AG04449 (cell line): ENCODE measurements at places on chromosomes 5 and 9.

DNA sequence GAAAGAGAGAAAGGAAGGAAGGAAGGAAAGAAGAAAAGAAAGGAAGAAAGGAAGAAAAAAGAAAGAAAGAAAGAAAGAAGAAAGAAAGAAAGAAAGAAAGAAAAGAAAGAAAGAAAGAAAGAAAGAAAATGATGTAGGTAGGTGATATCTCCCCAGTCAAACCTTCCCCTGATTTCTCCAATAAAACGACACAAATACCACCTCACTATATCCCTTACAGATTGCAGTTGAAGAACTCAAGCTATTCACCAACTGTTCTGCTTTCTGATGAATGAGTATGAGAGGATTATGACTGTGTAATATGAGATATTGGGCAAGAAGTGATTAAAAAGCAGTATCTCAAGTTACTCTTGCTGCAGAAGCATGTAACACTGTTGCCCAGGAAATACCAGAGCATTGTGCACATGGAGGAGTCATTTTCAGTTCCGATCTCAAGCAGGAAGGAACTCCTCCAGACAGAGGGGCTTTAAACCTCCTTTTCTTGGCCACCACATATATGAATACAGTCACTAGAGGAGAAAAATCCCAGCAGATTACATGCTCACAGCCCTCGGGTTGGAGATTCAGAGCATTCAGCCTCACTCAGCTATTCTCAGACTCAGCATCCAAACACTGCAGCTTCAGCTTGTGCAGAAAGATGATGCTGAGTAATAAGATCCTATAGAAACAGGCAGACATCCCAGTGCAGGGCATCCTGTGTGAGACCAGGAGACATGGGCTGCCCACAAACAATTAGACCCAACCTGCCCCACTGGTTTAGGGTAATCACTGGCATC, 61.4 kb downstream of the UGCG start:
- peak; percentile 99 for DNase-seq

DNA sequence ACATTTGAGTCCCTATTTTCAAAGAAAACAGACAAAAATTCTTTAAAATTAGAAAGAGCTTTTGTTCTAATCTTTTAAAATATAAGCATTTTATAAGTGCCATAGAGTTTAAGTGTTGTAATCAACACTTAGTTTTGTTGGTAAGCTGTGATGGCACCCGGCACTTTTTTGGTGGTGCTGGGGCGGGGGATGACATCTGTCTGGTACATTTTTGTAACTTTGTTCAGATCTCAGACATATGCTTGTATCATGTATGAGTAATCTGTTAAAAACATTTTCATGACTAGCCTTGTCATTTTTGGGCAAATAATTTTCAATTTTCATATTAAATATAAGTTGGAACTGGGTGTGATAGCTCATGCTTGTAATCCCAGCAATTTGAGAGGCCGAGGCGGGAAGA, 51.7 kb downstream of the UBAP1 start:
- DNase-seq = no peak

DNA sequence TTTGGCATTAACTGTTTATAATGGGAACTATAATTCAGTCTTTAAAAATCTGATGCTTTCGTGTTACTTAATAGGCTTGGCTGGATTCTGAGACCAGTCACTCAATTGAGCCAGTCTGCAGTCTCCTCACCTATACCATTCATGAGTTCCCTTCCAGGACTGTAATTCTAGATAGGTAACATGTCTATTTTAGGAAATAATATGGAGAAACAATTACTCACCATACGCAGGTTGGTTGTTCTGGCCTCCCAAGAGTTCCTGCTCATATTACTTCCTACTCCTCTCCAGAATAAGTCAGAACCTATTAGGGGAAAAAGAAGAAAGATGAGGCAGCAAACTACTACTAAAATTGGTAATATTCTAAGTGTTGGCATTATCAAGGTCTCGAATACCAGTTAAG, 4.5 kb upstream of the IARS1 start:
- no peak for DNase-seq

DNA sequence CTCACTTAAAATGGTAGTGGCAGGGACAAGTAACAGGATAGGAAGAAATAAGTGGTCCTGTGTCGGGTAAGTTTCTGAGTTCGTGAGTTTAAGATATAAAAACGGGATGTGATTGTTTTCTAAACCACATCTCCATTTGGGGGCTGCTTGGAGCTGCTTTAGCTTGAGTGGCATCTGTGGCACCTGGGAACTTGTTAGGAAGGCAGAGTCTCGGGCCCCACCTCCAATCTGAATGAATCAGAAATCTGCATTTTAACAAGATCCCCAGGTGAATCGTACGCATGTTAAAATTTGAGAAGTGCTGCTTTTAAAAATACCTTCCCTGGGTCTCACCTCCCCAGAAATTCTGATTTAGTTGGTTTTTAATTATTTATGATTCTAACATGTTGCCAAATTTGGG, 78.1 kb downstream of the CDH6 start:
- DNase-seq = no peak

GRCh38 chr5:161078793-161079192, 226.8 kb upstream of the ATP10B start:
- DNase-seq = no peak

DNA sequence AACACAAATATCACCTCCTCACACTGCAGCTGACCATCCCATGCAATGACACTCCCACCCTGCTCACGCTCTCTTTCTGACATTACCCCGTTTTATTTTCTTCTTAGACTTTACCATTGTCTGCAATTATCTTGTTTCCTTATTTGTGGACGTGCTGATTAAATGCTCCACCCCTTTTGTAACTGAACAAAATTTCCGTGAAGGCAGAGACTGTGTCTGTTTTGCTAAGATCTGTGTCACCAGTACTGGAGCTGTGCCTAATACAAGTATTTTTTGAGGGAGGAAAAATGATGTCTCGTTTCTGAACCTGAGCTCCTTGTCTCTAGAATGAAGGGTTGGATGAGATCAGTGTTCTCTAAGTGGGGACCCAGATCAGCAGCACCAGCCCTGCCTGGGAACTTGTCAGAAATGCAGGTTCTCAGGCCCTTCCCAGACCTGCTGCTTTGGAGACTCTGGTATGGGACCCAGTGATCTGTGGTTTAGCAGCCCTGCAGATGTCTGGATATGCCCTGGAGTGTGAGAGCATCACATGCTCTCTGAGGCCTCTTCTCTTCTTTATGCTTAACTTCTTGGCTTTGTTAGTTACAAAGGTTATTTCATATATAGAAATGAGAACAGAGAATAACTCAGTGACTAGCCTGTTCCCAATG, 181.7 kb upstream of the GAS1 start:
- no peak for DNase-seq

DNA sequence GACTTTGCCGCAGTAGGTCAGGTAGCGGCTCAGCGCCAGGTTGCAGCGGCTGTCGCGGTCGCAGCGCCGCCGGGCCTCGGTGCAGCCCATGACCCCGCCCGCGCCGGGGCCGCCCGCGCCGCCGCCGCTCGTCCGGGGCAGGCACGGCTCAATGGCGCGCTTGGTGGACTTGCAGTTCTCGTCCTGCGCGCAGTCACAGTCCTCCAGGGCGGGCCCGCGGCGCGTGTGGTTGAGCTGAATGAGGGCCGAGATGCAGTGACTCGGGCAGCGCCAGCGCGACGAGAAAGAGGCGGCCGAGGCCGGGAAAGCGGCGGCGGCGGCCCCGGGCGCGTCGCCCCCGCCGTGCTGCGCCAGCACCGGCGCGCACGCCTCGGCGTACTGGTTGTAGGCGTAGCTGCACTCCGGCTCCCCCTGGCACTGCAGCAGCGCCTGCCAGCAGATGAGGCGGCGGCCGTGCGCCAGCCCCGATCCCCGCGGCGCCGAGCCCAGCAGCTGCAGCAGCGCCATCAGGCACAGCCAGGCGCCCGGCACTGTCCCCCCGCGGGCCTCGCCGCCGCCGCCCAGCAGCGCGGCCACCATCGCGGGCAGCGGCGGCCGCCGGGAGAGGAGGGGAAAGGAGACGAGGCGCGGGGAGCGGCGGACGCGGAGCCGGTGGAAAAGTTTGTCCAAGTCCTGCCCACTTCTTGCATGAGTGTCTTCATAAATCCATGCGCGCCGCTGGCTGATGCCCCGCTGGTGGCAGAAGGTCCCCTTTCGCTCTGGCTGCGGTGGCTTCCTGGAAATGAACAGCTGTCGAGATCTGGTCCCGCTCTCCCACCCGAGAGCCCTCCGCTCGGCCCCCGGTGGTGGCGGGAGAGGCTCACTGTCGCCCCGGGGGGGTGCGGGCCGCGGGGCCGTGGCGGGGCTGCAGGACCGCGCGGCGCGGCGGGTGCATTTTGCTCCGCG, 833 bp downstream of the GAS1 start:
- DNase-seq = no peak

DNA sequence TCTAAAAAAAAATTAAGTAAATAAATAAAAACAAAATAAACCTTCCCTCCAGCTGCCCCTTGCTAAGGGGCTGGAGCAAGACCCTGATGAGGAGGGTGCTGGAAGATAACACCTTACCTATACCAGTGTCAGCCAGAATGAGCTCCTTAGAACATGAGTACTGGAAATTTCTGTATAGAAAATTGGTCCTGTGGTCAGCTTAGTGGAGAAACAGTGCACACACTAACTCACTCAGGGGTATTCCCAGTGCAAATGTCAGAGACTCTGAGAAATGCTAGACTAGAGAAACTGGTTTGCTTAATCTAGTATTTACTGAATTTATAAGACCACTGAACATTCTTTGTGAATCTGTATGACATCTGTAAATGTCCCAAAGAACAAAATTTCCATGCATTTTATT, 62.1 kb upstream of the CTXN3 start:
- DNase-seq = no peak

GRCh38 chr5:33457126-33457525, 16.4 kb downstream of the TARS1 start:
- DNase-seq = no peak

GRCh38 chr9:19816769-19817168, 27.9 kb upstream of the SLC24A2 start:
- no peak for DNase-seq

- DNase-seq = no peak
Observed at GRCh38 chr5:158055111-158055501, 196.2 kb upstream of the CLINT1 start.

DNA sequence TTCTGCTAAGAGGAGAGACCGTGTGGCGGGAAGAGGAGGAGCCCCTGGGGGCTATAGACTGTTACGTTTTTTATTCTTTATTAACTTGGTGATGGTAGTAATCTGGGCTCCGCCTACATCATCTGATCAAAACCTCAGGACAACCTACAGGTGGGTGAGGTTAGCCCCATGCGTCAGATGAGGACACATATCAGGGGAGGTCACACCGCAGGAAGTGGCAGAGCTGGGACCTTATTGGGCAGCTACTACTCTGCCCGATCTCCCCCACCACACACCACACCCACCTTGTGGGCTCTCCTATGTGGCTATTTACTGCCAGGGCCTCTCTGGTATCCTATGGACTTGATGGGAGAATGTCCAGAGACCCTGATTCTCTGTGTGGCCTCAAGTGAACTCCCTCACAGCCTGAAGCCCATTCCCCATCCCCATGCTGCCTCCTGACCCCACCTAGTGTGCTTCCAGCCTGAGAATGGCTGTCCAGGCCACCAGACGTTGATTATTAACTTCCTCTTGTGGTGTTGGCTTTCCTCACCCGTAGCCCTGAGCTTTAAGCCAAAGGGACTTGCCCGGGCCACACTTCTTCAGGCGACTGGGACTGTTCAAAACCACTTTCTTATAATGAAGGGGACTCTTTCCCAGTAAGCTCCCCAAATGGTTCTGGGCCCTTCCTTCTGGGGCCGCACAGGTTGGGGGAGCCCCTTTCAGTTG, 8.2 kb downstream of the UNC5A start:
- DNase-seq = no peak

DNA sequence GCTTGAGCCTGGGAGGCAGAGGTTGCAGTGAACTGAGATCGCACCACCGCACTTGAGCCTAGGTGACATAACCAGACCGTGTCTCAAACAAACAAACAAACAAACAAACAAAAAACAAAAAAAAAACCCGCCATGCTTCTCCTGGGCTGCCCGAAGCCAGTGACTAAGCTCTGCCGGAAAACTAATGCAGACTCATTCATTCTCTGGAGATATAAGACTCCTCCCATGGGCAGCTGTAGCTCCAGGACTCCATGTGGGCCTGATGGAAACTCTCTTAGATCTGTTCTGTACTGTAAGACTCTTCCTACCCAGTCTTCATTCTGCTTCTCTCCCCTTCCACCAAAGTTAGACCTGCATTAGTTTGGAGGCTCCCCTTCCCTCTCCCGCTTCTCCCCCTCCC, 11.1 kb downstream of the GLDC start:
- no peak for DNase-seq

GRCh38 chr9:94212531-94212930, 46.6 kb upstream of the ZNF169 start:
- DNase-seq = no peak

DNA sequence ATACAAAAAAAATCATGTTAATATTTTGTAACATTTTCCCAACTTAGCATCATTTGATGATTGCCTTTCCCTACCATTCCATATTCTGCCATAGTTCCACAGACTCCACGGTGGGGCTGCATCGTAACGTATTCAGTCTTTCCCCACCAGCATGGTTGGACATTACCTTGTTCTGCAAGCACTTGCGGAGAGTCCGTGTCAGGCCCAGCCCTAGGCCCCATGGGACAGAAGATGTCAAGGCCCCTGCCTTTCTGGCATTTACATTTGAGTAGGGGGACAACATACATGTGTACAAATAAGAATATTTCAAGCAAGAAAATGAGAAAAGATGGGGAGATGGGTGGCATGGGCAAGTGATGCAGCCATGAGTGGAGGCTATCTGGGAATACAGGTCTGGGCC, 8.2 kb upstream of the PHF2 start:
- DNase-seq = no peak

- DNase-seq = no peak
Observed at GRCh38 chr9:136886610-136887597, 588 bp downstream of the TRAF2 start.

DNA sequence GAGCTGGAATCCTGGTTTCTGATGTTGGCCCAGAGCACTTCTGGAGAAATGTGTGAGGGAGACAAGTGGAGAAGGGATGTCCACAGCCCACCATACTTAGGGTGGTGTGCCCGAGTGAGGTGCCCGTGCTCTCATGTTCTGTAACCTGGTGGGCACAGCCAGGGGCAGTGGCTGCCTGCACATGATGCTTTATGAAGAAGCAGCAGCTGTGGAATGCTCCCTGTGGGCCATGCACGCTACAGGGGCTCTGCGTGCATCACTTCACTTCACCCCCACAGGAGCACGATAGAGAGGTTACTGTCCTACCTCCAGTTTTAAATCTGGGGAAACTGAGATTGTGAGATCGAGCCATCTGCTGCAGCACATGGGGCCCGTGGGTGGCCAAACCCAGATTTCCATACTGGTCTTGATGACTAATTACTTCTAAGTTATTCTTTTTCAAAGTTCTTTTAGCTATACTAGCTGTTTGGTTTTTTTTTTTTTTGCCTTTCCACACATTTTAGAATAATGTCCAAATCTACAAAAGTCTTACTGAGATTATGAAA, 441.6 kb downstream of the GADD45G start:
- no peak for DNase-seq

DNA sequence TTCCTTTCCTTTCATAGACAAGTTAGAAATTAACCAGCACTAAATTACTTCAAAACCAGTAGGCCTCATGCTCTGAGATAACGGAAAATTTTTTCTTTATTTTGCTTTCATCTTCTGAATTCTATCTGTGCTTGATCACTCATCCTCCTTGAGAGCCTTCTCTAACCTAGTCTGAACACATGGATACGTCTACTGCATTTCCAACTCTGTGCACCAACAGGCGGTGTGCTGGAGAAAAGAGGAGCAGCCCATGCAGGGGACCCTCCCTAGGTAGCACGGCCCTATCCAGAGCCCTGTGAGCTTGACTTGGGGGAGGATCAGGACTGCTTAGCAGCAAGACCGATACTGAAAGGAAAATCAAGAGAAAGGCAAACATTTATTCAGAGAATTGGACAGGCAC, 149.8 kb downstream of the AUH start:
- DNase-seq = no peak
